ENCODE measurements at places on chromosomes 4 and X.
A peak's percentile ranks its signal among the peaks of the same experiment; 100 is the strongest.

GRCh38 chr4:139556724-139557555, 921 bp upstream of the SETD7 start:
- DNase-seq = peak; percentile 63

- no peak for DNase-seq
Measured at GRCh38 chr4:130233377-130234047, 1137.6 kb downstream of the C4orf33 start.

GRCh38 chr4:46211406-46211805, 87.6 kb upstream of the GABRG1 start:
- DNase-seq = no peak

DNA sequence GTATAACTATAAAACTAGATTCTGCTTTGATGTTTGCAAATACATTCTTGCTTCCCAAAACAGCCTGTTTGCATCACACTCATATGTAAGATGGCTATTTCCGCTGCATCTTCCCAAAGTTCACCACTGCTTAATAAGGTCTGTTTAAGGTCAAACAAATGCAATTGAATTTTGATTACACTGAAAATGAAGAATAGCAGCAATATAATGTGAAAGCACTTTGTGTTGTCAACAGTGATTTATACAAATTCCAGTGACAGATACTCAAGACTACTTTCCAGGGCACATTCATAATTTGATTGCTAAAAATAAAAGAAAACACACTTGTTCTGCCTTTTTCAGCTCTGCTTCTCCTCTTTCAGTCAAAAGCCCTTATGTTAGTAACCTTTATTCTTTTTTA, 8.1 kb upstream of the PGAM4 start:
- no peak for DNase-seq

- no peak for DNase-seq
Measured at GRCh38 chr4:183631577-183632198, 27.3 kb downstream of the RWDD4 start.

GRCh38 chr4:2667428-2667827, 88.7 kb downstream of the TNIP2 start:
- no peak for DNase-seq

GRCh38 chr4:123423819-123424218, 27.2 kb downstream of the SPRY1 start:
- DNase-seq = no peak

- DNase-seq = no peak
Measured at GRCh38 chr4:181504924-181505323, 738.3 kb upstream of the TENM3 start.

GRCh38 chrX:120262859-120263708, 12.5 kb downstream of the ZBTB33 start:
- no peak for DNase-seq

DNA sequence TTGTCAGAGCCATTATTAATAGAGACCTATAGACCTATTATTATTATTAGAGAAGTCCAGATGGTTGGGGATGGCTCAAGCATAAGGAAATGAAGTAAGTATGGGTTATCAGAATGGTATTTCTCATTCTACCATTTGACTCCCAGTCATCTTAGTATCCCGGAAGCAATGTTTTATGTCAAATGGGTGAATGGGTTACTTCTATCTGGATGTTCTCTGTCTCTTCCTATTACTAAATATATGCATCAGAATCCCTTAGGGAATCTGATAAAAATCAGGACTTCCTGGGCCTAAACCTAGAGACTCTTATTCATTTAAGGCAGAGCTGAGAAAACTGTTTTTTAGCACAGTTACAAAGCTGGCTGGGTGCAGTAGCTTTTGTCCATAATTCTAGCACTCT, 149.9 kb downstream of the SLC10A7 start:
- no peak for DNase-seq

DNA sequence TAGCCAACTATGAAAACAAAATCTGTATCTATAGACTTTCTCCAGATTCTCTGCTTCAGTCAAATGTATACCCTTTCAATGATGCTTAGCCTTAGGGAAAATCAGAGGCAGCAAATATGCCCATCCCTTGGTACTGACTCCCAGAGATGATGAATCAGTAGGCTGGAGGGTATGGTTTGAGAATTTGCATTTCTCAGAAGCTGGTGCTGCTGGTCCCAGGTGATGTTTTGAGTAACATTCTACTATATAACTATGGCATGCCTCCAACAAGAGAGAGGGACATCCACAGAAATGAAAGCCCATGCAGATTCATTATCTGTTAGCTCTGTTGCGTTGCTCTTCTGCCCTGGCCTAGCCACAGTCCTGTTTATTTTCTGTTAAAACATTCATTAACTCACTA, 13.6 kb downstream of the TNIP3 start:
- no peak for DNase-seq

DNA sequence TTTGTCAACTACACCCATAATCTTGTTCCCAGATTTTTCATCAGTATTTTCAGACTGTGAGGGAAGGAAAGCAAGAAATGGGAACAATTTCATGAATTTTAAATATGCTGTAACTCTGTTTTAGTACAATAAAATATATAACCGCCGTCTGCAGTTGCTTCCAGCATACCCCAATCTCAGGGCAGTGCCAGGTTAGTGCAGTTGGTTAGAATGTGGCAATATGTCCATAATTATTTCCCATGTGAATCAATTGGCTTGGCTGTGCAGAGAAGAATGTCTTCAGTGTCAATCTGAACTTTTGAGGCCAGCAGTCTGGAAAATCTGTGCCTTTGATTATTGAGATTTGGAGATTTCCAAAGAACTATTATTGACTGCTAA, 5.0 kb upstream of the MMAA start:
- no peak for DNase-seq

DNA sequence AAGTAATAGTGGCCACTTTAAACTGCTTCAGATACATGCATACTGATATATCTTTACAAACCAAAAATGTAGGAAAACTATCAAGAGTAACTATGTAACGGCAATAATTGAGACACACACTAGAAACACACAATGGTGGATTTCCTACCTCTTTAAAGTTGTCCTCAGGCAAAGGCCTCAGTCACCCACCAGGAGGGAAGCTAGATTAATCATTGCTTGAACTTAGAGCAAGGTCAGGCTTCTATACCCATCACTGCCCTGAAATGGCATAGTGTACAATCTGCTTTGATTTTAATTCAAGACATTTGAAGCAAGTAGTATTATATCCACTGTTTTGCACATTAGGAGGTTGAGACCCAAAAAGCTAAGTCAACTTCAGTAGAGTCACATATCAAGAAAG, 110.9 kb downstream of the AREG start:
- no peak for DNase-seq

- DNase-seq = no peak
Measured at GRCh38 chr4:89306486-89307177, 968 bp downstream of the GPRIN3 start.

GRCh38 chrX:136214551-136214950, 36.6 kb downstream of the MAP7D3 start:
- DNase-seq = no peak

- DNase-seq = no peak
Measured at GRCh38 chrX:110938977-110939732, 143.5 kb upstream of the CHRDL1 start.

DNA sequence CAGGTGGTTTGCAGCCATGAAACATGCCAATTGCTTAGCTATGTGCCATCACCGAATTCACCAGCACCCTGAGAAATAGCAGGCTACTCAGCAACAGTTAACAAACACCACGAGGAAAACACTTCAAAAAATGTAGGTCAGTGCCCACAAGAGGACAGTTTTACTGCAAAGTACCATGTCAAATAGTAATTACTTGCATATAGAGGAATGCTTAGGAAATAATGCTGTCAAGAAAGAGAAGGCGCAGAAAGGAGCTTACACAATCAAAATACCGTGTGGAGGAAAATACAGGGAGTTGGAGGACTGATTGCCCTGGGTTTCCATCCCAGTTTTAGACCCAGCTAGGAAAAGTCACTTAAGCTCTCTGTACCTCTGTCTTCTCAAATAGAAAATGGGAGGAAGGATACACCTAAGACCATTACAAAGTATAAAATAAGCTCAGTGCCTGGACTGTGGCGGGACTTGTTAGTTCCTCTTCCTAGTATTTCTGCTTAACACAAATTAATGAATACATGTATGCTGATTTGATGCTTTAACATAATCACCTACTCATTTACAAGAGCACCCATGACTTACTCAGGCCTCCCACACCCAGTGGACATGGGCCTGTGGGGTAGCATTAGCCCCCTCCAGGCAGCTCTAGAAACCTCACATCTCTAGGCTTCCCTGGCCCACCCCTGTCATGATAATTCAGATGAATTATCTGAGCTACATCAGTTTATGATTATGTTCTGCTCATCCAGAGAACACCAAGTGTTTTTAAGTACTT, 44.5 kb upstream of the IL21 start:
- no peak for DNase-seq

DNA sequence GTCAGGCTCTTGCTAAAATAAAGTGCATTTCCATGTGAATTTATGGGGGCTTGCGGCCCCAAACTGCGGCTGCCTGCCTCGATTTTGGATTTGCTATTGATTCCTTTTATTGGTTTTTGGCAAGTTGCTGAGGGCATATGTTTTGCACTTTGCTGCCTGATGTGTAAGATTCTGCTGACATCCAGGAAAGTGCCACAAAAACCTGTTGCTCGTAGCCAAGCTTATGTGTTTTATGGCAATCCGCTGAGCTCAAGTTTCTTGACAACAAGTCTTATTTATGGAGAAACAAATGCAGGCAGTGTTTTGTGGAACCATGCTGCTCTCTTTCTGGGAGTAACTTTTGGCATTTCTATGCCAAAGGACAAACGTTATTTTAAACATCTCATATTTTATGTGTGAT, 97.3 kb upstream of the DDIT4L start:
- DNase-seq = no peak

DNA sequence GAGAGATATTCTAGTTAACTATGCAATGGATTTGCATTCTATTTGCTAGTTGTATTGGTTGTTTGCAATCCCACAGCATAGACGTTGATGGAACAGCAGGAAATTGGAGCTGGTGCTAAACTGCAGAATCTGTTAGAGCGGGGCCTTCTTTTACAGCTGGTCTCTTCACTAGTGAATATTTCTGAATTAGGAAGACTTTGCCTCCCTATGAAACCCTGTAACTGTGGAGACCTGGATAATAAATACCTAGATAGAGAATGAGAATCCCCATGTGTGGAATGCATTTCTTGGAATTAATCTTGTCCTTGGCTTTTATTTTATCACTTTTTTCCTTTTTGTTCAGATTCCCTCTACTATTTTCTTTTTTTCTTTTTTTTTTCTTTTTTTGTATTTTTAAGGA, 109.7 kb downstream of the SHROOM3 start:
- DNase-seq = no peak

GRCh38 chrX:14504960-14505538, 24.3 kb upstream of the GLRA2 start:
- DNase-seq = no peak

- no peak for DNase-seq
Measured at GRCh38 chr4:96063639-96064038, 223.7 kb downstream of the PDHA2 start.

DNA sequence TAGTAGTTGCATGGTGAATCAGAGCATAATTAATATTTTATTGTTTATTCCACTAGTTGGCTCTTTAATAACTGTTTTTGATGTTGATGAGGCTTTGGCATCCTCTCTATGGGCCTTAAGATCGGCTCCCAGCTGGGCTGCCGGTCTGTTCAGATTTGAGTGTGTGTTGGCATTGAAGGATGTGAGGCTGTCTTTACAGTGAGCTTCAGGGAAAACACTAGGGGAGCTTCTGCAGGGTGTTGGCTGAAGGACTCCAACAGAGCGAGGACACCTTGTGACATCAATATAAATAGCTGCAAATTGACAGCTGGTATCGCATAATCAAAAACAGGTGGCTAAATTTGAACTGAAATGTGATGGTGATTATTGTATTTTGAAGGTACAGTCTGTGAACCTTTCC, 322.0 kb downstream of the FSTL5 start:
- DNase-seq = no peak

DNA sequence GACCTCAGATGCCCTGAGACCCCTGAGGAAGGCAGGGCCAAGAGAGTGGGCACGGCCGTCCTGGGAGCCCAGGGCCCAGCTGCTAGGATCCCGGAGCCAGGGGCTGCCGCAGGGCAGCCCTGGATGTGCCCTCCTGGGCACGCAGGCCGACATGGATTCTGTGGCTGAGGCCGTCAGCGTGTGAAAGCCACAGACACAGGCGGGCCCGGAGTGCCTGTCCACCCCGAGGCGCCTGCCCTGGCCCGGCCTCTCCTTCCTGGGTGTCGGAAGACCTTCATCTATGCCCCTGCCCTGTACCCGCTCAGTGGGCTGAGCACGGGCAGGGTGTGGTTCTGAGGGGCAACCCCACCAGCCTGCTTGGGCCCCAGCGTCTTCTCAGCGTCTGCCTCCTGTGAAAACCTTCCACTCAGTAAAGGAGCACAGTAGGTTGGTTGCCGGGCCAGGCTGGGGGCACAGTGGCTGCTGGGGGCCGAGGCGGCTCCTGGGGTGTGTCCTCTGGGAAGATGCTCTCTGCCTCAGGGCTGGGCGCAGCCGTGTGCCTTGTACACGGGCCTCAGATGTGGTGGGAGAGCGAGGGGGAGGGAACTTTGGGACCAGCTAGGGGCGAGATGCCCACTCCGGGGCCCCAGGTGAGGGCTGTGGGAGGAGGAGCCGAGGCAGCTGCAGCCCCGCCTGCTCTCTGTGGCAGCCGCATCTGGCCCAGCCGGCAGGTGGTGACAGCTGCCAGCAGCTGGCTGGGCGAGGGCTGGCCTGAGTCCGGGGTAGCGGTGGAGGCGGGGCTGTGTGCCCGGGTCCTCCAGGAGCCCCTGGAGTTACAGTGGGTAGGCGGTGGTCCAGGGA, 20.8 kb downstream of the FGFRL1 start:
- no peak for DNase-seq

- DNase-seq = no peak
Measured at GRCh38 chr4:6852582-6852981, 57.0 kb upstream of the TBC1D14 start.

GRCh38 chr4:145213245-145213644, 32.9 kb upstream of the OTUD4 start:
- DNase-seq = no peak

DNA sequence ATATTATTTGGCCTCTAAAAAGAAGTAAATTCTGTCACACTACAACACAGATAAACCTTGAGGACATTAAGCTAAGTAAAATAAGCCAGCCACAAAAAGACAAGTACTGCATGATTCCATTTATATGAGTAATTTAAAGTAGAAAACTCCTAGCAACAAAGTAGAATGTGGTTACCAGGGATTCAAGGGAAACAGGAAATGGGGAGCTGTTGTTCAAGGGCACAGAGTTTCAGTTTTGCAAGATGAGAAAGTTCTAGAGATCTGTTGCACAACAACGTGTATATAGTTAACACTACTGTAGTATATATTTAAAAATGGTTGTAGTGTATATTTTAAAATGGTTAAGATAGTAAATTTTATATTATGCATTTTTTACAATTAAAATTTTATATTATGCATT, 25.4 kb downstream of the SEC31A start:
- DNase-seq = no peak

DNA sequence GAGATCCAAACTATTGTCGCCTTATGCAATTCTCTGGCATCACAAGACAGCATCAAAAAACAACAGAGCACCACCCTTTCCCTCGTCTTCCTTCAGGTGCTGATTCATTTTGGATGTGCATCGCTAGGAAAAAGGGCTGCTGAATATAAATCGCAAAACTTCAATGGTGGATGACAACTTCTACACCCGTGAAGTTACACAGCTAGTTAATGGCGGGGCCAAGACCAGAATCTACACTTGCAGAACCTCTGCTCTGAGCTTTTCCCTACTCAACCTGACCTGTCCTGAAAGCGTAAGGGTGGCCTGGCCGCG, 674 bp downstream of the GNPDA2 start:
- no peak for DNase-seq

Data from stimulated activated naive CD8-positive, alpha-beta T cell treated with anti-CD3 and anti-CD28 coated beads, Interleukin-15, Interleukin-2, amounts not matched to agents 100 U/mL and 50 U/mL, for 24 hours (primary cell).